Body of pancreas (tissue), 4 donors: ENCODE measurements at places on chromosomes 11 and 22. TPM values are rescaled to one million over a fixed set of nuclear protein-coding genes. Genes with fewer than 3 reads are reported as not detected.

Gene OR5B21
- total RNA-seq = not detected

Gene HTR3A
- total RNA-seq = 0.33 TPM

Gene ENTHD1
- total RNA-seq = not detected

DNA sequence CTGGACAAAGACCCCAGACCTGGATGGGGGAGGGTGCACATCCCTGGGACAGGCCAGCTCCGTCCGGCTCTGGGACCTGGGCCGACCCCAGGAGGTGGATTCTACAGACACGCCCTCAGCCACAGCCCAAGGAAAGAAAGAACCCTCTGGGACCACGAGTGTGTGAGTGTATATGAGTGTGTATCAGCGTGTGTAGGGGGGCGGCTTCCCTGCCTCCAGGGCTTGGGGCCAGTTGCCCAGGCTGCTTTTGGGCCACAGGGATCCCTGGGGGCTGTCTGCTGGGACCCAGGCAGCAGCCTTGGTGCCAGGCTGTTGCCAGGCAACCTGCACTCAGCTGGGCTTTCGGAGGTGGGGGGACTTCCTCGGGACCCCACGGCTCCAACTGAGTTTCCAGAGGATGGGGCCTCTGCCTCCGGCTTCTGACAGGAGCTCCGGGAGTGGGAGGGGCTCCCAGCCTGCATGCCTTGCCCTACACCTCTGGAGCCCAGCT is 8.9 kb downstream of the DUSP8 start:
- H3K4me1 ChIP-seq = peaks cover 76% of the 10 kb centered on the region
- no peak overlapping the region for H3K27ac ChIP-seq
- H3K36me3 ChIP-seq = no peaks in the 10 kb centered on the region
- H3K4me3 ChIP-seq = no peak overlapping the region
- DNase-seq = no peak
- H3K27me3 ChIP-seq = no peaks in the 10 kb centered on the region

GRCh38 chr11:133828871-133829270 is 16.4 kb downstream of the SPATA19 start:
- H3K27me3 ChIP-seq = no peaks in the 10 kb centered on the region
- H3K4me1 ChIP-seq = no peaks in the 10 kb centered on the region
- H3K4me3 ChIP-seq = no peak overlapping the region
- DNase-seq = no peak

DNA sequence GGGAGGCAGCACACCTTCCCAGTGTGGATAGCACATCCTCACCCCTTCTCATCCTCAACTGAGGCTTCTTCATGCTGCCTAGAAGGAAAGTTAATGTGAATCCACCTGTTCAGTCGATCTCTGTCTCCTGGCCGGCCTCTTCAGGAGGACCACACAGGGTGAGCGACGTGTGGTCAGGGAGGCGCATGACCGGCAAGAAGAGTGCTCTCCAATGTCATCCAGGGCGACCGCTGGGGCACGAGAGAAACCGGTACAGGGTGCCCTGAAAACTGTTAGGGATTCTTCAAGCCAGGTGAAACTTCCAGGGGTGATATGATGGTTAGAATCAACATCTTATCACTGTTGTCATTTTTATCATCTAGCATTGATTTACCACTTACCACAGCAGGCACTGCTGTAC is 43.0 kb downstream of the IGSF9B start:
- H3K27ac ChIP-seq = no peak overlapping the region
- H3K4me3 ChIP-seq = no peak overlapping the region
- H3K36me3 ChIP-seq = no peaks in the 10 kb centered on the region
- H3K4me1 ChIP-seq = no peaks in the 10 kb centered on the region
- no peaks in the 10 kb centered on the region for H3K27me3 ChIP-seq

DNA sequence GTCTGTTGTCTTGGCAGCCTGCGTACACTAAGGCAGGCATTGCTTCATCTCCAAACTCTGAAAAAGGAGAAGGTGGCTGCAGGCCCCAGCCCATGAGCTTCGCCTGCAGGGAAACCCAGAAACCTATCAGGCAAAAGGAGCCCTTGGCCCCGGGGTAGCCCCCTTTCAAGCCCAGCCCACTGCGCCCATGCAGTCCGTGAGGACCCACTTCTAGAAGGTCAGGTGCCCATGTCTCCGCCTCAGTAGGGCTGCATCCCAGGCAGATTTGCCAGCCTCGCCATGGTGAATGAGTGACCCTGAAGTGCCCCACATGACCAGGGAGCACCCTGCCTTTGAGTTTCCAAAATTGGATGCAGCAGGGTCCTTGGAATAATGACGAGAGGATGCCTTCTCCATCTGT is 1158.4 kb downstream of the BRD1 start:
- no peaks in the 10 kb centered on the region for H3K36me3 ChIP-seq
- no peaks in the 10 kb centered on the region for H3K4me1 ChIP-seq
- no peaks in the 10 kb centered on the region for H3K27me3 ChIP-seq
- DNase-seq = no peak
- H3K27ac ChIP-seq = no peak overlapping the region
